ENCODE measurements at places on chromosomes 13 and 19.

- DNase-seq: no peak
Measured at GRCh38 chr13:26628706-26629105, 71.2 kb downstream of the WASF3 start.

- DNase-seq: no peak
Measured at GRCh38 chr13:26476111-26476781, 81.2 kb upstream of the WASF3 start.

- DNase-seq: no peak
Measured at GRCh38 chr19:38252385-38252784, 3.8 kb downstream of the PPP1R14A start.

GRCh38 chr13:112771139-112771876 is 81.5 kb downstream of the ATP11A start:
- no peak for DNase-seq

GRCh38 chr13:108962654-108963053 is 333.2 kb downstream of the MYO16 start:
- no peak for DNase-seq

GRCh38 chr13:84255226-84255797 is 373.0 kb upstream of the SLITRK1 start:
- DNase-seq: no peak

- DNase-seq: no peak
Measured at GRCh38 chr13:100584896-100585295, 3.7 kb downstream of the GGACT start.

DNA sequence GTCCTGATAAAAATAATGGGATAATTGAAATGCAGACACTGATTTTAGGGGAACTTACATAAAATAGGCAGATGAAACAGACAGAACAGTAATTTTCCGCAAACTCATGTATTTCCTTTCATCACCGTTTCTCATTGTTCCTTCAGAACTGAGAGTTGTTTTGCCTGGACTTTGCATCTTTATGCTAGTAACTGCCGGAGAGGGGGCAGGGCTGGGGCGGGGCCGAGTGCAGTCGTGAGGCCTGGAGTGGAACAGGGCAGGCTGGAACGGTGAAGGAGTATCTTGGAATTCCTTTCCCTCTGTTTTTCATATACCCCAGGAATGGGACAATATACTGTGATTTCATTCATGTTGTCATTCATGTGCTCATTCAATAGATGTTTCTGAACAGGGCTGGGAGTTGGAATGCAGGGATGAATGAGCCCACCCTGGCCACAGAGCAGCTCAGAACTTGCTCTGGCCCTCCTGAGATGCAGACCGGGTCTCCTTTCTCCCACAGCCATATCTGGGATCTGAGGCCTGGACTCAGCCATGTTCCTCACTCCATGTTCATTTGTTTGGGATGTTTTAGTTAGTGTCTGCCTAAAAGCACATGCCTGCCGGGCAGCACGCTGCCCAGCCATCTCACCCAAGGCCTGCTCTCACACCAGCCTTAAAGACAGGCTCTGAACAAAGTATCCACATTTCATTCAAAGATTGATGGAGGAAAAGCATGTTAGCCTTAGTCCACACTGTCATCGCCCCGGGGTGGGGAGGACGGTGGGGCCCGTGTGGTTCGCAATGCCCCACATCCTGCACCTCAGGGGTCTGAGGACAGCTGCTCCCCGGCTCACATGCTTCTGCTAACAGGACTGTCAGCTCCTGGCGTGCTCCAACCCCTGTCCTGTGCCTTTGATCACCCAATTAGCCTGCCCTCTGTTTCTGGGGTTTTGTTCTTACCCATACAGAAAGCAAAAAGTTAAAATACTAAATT is 92.9 kb downstream of the SOX1 start:
- no peak for DNase-seq

GRCh38 chr13:49296659-49297058 is 48.9 kb downstream of the CDADC1 start:
- DNase-seq: no peak

- DNase-seq: no peak
Measured at GRCh38 chr13:45257638-45258333, 56.9 kb upstream of the KCTD4 start.

DNA sequence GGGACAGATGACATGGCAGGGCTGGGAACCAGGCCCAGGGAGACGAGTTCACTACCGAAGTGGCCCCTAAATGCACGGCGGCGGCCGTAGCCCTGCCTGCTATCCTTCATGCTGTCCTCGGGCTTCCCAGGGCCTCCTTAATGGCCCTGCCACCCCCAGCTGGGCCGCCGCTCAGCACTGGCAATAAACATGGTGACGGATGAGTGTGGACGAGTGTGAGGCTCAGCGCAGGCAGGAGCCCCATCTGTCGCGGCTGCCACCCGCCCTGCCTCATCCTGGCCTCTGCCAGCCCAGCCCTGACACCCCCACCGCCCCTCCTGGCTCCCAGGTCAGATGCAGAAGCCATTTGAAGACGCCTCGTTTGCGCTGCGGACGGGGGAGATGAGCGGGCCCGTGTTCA is 13.6 kb downstream of the PIN1 start:
- no peak for DNase-seq

DNA sequence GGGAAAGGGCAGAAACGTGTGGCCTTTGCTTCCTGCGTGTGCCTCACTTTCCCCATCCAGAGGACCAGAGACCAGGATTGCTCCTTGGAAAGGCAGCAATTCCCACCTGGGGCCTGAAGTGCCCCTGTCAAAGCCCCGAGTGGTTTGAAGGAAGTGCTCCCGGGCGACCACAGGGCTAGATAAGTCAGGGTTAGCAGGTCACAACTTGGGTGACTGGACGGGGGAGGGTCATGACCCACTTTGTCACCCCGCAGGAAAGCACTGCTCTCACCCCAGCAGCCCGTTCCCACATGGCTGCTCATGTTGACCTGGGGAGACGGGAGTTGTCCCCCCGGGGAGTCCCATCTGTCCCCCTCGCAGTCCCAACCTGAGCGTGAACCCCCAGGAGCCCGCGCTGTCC is 459 bp downstream of the PRAM1 start:
- DNase-seq: no peak

- DNase-seq: no peak
Measured at GRCh38 chr19:55070466-55071128, 5.1 kb upstream of the EPS8L1 start.

DNA sequence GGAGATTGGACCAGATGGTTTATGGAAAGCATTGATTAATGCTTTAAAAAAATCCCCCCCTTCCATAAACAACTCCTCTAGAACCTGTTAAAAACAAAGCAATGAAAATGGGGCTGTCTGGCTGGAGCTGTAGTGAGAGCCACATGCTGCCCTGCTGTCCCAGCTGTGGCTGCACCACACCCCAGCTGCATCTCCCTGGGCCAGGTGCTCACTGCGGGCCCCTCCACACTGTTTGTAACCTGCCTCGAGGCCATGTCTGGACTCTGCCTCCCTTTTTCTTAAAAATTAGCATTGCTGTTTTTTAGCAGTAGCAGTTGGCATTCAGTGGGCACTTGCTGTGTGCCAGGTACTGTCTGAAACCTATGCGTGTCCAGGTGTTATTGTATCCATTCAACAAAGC is 15.2 kb upstream of the F2RL3 start:
- no peak for DNase-seq

DNA sequence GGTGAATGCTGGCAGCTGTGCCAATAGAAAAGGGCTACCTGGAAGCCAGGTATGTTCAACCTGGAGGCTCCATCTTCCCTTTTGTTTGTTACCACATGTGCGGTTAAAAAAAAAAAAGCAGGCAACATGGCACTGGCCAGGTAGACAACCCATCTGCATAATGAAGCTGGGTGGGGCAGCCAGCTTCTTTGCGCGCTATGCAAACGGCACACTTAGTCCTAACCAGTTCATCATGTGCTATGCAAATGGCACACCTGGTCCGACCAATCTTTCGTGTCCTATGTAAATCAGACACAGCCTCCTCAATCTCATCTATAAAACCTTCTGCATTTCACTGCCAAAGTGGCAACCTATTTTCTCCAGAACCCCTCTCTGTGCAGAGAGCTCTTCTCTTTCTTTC is 11.3 kb upstream of the IGSF23 start:
- no peak for DNase-seq

GRCh38 chr13:79336966-79337365 is 69.1 kb downstream of the RBM26 start:
- DNase-seq: no peak

DNA sequence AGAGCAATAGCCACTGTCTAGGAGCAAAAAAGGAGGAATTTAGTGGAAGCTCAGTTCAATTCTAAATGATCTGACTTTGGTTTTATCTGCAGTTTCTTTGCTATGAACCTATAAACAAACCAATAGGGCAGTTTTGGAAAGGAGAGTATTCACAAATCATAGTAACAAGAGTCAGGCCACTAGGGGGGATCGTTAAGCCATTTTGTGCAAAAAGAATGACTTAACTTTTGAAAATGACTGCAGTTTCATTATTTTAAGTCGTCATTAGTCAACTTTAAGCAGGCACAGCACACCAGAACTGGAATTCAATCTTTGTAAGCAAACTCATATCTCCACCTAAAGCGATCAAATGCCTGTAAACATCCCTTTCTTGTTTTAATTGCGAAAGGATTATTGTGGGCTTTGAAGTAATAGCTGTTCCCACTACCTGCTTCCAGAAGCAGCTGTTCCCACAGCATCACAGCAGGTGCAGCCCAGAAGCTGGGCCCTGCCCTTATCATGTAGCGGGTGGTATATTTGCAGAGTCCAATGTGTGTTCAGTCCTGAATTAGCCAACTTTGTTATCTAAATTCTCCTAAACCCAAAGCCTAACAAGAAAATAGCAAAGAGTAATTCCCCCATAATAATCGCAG is 51.5 kb downstream of the SOX21 start:
- no peak for DNase-seq

- no peak for DNase-seq
Measured at GRCh38 chr13:114053026-114053425, 79.2 kb upstream of the C13orf46 start.

- no peak for DNase-seq
Measured at GRCh38 chr19:34265221-34265650, 10.9 kb downstream of the GARRE1 start.

GRCh38 chr13:25771202-25771601 is 280.6 kb downstream of the SHISA2 start:
- no peak for DNase-seq

DNA sequence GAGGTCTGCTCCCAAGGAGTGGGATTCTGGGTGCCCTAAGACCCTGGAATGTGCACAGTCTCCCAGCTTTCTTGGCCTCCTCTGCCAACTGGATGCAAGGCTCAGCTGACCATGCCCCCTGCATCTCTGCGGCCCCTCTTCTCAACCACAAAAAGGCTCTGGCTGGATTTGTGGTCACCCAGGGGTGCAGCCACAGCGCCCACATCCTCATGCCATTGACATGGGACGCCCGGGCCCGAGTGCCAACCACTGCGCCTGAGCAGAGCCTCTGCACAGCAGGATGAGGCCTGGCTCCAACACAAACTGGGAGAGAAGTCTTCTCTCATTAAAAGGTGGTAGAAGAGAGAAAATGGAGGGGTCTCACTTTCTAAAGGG is 103.5 kb downstream of the FOXO1 start:
- DNase-seq: no peak

DNA sequence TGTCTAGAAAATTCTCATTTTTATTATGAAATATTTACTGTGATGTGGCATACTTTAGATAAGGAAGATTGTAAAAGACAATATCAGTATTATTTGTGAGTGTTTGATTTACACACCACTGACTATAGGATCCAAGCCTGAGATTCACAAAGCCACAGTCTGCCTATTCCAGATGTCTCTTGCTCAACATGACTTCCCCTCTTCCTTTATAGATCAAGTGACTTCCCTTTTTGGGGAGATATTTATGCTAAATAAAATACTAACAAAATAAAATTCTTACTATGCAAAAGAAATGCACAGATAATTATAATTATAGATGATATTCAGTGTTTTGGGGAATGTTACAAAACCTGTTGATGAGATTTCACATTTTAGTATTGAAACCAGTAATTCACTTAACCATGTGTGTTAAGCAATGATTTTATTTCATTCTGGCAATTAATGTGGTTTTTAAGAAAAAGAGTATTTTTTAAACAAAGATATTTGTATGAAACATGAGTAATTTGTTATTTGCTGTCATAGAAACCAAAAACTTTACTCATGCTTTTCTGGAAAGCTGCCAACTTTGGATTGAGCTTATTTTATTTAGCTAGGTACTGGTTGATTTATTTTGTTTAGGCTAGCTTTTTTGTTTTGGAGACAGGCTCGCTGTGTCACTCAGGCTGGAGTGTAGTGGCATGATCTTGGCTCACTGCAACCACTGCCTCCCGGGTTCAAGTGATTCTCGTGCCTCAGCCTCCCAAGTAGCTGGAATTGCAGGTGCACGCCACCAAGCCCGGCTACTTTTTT is 13.7 kb upstream of the GPR183 start:
- no peak for DNase-seq

DNA sequence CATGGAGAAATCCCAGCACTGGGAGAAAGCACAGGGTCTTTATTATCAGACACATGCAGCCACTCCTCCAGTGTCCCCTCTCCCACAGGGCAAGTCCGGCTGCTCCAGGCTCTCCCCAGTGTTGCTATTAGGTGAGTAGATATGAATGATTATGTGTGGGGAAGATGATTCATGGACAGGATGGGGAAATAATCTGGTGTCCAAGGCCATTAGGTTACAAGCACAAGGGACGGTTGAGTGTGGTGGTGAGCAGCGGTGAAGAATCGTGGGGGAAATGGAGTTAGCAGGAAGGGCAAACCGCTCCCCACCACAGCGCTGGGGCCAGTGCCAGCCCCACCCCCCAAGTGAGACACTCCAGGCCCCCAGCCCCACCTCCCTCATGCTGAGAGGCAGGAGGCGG is 19.0 kb downstream of the CD177 start:
- DNase-seq: no peak

DNA sequence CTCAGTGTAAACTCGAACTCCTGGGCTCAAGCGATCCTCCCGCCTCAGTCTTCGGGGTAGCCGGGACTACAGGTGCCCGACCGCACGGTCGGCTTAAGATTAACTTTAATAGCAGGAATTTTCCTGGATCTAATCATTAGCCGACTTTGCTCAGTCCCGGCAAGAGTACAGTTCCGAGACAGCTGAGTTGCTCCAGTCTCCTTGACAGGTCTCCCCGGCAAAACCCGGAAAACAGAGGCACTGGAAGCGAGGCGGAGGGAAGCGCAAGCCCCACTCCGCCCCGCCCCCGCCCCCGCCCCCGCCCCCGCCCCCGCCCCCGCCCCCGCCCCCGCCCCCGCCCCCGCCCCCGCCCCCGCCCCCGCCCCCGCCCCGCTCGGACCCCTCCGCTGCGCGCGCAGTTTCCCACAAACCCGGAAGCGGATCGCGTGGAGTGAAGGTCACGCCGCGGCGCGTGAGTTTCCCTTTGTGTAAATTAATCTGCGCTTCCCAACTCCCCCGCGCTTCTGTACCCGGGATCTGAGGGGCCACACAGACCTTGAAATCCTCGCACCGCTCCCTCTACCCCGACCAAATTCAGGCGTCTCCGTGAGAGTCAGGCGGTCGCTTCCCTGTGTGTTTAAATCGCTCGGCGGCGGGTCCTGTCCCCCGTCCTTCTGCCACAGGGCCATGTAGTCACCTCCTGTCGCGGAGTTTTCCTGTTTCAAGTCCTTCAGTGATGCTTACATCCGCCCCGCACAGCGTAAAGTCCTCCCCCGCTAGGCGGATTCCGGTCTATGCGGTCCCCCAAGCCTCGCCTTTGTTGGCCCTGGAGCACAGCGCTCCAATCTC is at the start of gene ZNF480:
ZNF480 (plus strand) TSS at position 397 of the 828 bp plus-strand sequence. CDS start 3,244 bp downstream, outside the sequence.
- DNase-seq: peak; percentile 74
